Kidney capillary endothelial cell (primary cell): ENCODE measurements at places on chromosomes 2 and 18.

DNA sequence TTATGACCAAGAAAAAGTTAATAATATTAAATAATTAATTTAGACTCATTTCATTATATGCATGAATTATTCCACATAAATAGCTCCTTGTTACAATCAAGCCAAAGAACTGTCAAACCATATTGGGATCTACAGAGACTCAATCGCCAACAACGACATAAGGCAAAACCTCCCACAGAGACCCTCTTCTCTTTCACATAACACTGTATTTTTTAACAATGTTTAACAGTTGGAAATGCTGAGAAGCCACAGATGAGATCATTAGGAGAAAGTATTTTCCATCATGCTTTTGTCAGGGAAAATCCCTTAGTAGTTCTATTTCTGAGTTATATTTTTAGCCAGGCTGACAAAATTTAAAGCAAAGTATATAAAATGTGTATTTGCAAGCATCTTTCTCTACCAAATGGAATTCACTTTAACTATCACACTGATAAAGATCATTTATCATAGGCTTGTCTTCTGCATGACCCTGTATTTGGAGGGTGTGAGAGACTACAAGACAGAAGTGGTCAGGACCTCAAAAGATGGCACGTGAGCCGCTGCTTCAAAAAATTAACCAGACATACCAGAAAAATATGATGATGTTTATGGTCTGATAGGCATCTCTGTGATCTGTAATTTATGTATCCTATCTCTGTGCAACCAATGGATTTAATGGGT is 383.8 kb downstream of the NRXN1 start:
- DNase-seq, result no peak

DNA sequence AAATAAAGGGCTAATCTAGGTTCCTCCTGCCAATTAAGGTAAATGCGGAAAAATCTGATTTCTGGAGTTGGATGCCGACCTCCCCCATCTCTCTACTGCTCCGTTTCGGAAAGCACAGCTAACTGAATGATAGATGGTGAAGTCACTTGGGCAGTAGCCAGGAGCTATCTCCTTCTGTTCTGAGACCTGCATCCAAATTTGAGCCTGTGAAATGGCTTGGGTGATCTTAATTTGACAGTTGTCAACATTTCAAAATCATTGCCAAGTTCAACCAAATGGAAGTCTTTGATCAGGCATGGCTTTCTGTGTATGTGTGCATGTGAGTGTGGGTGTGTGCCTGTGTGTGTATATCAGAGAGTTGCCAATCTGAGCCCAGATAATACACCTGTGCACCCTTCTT is 217.2 kb downstream of the ZNF516 start:
- DNase-seq, result no peak

GRCh38 chr18:74255131-74255616 is 36.6 kb downstream of the CYB5A start:
- peak; percentile 33 for DNase-seq

DNA sequence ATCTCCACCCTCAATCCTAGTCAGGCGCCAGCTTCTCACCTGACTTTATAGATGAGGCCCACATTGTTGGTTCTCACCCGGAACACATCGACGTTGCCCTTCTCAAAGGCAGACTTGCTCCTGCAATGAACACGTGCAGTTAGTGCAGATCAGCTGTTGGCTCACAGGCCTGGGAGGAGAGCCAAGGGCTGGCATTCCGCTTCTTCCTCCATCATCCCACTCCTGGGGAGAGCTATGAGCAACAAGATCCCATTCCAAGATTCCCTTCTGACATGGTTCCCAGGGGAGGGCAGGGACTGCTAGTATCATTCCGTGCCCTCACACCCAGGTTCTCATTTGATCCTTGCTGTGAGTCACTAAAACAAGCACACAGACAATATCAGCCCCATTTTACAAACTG is 15.1 kb downstream of the LOXHD1 start:
- DNase-seq, result no peak

DNA sequence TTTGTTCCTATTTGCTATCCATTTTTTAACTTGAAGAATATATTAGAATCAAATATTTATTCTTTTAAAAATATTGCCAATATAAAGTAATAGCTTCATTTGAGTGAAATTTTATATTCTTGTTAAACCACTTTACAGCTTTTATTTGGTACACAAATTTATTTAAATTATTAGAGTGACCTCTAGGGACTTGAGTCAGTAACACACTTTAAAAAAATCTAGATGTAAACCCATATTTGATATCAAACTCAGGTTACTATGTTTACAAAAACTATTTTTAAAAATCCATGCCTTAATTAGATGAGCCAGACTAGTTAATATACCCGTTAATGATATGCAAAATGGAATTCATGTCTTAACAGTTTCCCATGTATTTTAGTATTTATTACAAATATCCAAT is 134.6 kb downstream of the MAP4K4 start:
- no peak for DNase-seq

DNA sequence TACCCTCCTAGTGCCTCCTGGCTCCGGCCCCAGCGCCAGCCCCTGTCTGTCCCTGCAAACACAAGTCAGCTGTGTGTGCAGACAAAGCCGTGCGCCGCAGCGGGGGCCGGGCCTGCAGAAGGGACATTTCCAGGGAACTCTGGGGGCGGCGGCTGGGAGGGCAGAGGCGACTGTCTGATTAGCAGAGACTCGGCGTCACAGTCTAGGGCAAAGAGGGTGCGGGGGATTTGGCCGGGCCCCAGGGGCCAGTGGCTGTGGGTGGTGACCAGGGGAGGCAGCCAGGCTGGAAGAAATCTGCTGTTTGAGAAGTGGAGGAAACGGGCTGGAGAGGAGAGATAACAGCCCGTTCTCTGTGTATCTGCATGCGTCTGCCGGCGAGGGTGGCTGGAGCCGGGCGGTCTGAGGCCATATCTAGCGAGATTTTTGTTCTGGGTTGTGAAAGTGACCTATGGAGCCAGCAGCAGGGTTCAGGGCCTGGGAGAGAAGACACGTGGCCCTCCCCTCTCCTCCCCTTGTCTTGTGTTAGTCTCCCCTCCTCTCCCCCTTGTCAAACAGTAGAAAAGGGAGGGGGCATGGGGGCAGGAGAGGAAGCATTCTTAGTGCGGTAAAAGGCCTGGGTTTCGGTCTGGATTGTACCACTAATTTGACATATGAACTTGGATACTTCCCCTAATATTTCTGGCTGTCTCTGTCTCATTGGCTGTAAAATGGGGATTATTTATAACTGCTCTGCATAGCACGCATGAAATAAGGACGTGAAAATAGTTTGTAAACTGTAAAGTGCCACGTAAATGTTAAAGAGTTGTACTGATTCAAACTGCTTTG is 169.4 kb downstream of the SMAD7 start:
- peak; percentile 72 for DNase-seq

GRCh38 chr2:58667137-58667774 is 426.1 kb upstream of the FANCL start:
- DNase-seq, result peak; percentile 84

DNA sequence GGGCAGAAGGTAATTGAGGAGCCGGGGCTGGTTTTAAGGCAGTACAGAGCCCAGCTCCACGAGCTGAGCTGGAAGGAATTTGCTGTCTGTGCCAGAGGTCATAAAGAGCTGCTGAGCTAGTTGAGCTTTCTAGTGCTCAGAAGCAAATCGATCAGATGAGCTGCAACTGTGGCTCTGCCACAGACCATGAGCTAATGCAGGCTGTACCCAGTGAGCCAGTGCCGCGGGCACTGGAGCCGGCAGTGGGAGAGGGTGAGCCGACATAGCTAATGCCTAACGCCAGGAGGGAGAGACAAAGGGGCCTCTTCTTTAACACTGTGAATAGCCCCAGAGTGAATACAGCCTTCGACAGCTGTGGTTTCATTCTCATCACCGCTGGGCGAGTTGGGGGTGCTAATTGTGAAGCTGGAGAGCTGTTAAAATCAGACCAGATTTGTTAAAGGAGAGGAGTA is 410.1 kb upstream of the TCF4 start:
- DNase-seq, result no peak

DNA sequence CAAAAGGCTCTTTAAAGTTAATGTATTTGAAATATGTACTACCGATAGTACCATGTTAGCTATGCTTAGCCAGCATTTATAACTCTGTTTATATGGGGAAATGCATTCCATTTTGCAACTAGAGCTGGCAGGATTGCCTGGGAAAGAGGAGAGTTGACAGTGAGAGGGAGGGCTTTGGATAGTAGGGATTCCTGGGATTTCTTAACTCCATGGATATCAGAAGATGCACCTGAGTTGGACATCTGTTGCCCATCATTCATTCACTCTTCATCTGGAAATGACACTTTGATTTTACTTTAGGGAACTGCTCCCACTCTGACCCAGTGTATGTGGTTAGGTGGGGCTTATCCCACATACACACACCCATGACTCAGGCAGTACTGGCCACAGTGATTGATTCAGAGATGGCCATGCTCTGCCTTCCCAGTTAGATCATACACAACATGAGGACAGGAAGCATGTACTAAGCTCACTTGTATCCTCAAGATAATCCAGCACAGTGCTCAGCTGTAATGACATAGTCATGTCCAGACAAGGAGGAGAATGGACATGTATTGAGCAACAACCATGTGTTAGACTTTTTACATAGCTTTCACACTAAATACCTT is 248.8 kb downstream of the MREG start:
- no peak for DNase-seq

DNA sequence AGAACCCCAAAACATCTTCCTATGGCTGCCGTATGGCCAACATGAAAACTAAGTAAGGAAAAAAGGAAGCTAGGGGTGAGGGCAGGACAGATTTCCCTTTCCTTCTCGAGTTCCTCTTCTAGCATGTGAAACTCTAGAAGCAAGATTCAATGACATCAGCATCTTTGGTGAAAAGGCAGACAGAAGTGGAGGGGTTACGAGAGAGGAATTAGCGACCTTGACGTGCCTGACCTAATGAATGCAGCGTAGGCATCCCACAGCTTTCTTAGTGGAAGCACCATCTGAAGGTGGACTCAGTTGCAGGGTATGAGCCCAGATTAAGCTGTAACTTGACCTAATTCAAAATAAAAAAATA is 47.9 kb upstream of the PELI1 start:
- DNase-seq, result no peak

- DNase-seq, result no peak
Measured at GRCh38 chr18:13225261-13225660, 6.7 kb downstream of the LDLRAD4 start.

DNA sequence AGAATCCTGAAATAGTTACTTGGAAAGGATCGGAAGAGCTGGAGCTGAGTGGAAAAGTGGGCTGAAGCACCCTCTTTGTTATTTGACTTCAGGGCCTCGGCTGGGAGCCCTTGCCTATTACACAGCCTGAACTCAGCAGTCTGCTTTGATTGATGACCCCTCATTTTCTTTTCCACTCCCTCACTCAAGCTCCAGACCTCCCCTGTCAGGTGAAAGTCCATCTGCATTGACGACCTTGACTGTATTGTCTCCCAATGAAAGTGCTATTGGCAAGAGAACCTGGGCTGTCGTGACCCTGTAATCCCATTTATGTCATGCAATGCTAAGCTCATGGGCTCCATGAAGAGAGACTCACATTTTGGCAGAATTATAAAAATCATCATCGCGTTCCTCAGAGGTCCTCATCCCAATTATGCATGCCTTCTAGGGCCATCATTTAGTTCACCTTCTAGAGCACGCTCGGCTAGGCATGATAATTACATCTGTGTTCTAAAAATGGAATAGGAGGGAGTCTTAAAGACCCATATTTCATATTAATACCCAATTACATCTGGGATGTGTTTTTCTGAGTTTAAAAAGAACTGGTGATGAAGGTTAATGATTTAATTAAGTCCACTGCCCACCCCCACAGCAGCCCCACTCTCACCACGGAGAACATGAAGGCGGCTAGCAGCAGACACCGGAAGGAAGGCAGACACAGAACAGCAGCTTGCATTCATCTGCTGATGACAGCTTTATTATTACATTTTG is 472.5 kb downstream of the PID1 start:
- no peak for DNase-seq

DNA sequence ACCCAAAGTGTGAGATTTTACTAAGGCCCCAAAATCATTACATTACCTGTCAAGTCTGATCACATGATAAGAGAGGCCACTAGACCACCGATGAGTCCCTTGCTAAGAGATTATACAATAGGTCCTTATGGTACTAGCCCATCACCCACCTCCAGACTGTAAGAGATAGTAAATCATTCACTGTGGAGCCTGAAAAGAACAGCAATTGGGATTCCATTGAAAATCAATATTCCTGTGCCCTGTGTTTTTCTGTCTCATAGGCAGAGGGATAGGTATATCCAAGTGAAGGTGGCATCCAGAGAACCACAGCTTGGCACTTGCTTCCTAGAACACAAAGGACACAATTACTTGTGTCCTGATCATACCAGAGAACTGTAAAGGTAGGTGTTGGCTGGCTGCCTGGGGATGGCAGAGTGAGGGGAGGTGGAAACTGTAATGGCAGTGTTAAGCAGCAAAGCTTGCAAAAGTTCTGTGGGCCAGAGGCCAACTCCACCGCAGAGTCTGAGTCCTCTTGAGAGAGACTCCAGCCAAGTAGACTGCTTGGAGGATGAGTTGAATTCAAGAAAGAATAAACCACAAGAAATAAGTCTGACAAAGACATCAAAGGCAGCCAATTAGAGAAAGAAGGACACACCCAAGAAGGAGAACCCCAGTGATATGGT is 102.0 kb upstream of the PIEZO2 start:
- no peak for DNase-seq

GRCh38 chr18:32867330-32867729 is 94.5 kb upstream of the KLHL14 start:
- DNase-seq, result no peak

GRCh38 chr2:105081006-105081601 is 43.2 kb downstream of the MRPS9 start:
- DNase-seq, result no peak

- DNase-seq, result no peak
Measured at GRCh38 chr2:207405150-207405549, 124.6 kb upstream of the CREB1 start.

- DNase-seq, result no peak
Measured at GRCh38 chr2:168552450-168552856, 96.4 kb downstream of the CERS6 start.

GRCh38 chr2:197200051-197200761 is 110.4 kb downstream of the ANKRD44 start:
- no peak for DNase-seq

DNA sequence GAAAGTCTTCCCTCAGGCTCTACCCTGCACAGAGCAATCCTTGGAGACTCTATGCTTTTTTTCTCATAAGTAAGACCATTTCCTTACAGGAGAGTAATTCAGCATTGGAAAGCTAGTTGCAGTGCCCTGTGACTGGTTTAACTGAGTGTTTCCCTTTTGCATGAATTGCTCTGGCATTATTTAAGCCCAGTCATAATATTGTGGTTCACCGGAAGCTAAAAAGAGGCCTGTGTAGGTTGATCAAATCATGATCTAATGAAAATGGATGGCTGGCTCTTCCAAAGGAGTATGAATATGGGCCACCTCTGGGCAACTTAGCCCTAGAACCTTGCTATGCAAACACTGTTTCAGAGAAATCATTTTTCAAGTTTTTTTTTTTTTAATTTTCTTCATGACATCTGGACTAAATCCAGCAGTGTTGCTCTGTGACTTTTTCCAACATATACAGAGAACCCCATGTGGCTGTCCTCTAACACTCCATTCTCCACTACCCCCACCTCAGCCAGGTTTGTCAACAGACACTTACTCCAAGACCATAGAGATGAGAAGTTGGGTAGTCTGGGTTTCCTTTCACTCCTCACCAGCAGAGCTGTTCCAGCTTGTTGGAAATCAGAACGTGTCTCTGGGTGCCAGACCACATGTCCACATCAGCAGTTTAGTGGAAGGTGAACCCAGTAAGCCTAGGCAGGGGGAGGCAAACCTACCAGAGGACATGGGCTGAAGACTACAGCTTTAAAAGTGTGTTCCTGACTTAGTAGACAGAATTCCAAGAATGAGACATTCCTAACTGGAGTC is 175.2 kb upstream of the SLC14A2 start:
- no peak for DNase-seq
